ENCODE measurements at places on chromosomes 12 and 14. TPM values are rescaled to one million over a fixed set of nuclear protein-coding genes. Genes with fewer than 3 reads are reported as not detected.
A peak's percentile ranks its signal among the peaks of the same experiment; 100 is the strongest.

Gene NYNRIN
- polyA plus RNA-seq, result 54.4 TPM

DNA sequence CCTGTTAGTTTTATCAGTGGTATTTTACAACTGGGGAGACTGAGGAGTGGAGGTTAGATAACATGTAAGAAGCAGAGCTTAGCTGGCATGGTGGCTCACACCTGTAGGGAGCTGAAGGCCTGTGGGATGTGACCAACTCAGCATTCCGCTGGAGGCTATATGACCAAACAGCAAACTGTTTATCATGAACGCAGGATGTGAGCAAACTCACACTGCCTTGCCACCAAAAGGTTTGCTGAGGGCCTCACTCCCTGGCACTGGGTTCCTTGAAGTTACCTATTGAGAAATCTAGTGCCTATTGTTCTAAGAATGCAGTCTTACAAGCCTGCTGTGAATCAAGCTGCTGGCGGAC, 23.4 kb downstream of the JKAMP start:
- no peak for DNase-seq

Gene AKAP3
- polyA plus RNA-seq, result 2.4 TPM

DNA sequence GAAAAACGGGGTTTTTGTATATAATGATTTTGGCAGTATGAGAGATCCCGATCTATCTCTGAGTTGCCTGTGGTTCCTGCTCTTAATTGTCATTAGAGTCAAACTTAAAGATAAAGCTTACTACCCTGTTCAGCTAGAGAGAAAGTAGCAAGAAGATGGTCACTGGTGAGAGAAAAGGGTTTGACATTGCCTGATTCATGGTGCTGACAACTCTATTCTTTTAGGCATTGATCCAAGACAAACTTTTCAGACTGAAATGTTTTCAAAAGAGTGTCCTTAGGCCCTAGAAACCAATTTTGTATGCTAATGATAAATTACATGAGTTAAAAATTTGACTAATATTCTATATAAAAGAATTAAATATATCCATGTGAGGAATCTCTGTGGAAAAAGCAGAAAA, 35.1 kb downstream of the PELI2 start:
- DNase-seq, result no peak

Gene HVCN1
- 5.5 TPM for polyA plus RNA-seq

DNA sequence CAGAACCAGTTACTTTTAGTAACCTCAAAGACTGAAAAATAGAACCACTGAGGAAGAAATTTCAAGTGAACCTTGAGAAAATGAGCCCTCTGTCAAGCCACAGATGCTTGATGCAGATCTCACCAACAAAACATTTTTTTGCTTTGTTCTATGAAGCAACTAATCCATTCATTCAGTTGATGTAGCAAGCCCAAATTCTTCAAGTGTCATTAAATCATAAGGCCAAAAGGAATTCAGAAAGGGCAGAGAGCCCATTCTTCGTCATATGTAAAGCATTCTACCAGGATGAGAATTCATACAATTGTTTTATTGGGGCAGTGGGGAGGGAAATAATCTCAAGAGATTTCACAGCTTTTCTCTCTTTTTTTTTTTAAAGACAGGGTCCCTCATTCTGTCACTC, 218.0 kb upstream of the RGS6 start:
- DNase-seq, result no peak

DNA sequence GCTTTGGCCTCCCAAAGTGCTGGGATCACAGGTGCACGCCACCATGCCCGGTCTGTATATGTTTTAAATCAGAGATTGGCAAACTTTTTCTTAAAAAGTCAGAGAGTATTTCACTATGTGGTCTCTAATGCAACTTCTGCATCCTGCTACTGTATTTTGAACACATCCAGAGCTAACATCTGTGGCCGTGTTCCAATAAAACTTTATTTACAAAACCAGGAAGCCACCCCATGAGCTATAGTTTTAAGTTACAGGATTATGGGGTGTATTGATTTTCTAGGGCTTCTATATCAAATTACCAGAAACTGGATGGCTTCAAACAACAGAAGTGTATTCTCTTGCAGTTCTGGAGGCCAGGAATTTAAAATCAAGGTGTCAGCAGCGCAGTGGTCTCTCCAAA, 5.3 kb upstream of the RBM19 start:
- DNase-seq, result no peak

GRCh38 chr12:4526923-4527546, 11.7 kb upstream of the RAD51AP1 start:
- DNase-seq, result no peak

Gene SDR9C7
- polyA plus RNA-seq, result 0.03 TPM

DNA sequence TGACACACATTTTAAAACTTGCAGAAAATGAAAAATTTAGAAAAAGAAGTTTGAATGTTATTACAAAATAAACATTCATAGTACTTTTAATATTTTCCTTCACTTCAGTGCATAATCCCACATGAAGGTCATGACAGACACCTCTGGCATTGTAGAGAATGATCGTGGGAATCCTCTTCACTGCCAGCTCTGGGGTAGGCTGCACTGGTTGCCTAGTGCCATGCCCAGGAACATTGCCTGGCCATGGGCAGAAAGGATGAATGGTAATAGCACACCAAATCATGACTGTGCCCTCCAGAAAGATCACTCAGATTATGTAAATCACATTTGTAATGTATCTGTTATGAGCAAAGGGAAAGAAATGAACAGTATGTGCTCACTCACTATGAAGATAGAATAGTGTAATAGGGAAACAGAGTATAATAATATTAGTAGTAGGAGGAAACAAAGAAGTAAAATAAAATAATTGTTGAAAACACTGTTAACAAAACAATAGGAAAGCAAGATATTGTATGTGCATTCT, 161.6 kb downstream of the PLCZ1 start:
- no peak for DNase-seq

- no peak for DNase-seq
These were observed 10.9 kb downstream of the SYNDIG1L start for GRCh38 chr14:74415115-74415437.

- no peak for DNase-seq
These were observed 37.9 kb downstream of the KICS2 start for GRCh38 chr12:64184216-64184615.

GRCh38 chr12:13223941-13224340, 27.4 kb downstream of the EMP1 start:
- DNase-seq, result no peak

- DNase-seq, result peak; percentile 59
These were observed 90.3 kb downstream of the STAB2 start for GRCh38 chr12:103677341-103677740.

DNA sequence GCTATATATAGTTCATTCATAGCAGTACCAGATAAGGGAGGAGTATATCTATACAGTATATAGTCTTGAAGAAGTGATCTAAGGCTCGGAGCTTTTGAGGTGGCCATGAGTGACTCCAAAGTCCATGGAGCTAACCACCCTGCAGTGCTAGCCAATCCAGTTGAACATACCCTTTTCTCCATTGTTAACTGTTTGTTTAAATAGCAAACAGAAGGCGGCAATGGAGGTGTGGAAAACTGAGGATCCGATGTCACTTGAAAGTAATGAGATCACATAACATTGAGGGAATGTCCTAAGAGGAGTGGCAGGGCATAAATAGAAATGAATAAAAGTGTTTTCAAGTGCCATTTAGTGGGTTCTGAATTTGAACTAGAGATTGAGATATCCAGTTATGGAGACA, 12.4 kb upstream of the SNAPC1 start:
- peak; percentile 72 for DNase-seq

GRCh38 chr14:97298736-97299135, 501.6 kb downstream of the VRK1 start:
- DNase-seq, result no peak
